ENCODE measurements at places on chromosomes 13 and 19.

- DNase-seq, result no peak
Measured at GRCh38 chr13:35292329-35292728, 184.2 kb downstream of the MAB21L1 start.

DNA sequence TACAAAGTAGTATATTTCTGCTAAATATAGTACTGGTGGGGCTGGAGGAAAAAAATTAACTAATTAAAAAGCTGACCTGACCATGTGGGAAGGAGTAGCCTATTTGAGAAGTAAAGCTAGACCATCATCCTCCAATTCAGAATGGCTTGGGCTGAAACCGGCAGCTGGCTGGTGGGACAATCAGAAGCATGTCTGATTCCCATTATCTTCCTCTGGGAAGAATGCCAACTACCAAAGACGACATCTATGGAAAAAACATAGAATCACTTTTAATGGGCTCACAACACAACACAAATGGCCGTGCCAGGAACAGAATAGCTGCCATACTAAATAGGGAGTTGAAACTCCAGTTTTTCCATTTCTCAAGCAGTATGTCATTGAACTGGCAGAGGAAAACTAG is 120.4 kb upstream of the FREM2 start:
- DNase-seq, result no peak

GRCh38 chr13:21138561-21138960 is 37.8 kb downstream of the SKA3 start:
- DNase-seq, result no peak

- DNase-seq, result no peak
Measured at GRCh38 chr13:111292710-111293485, 27.5 kb upstream of the TEX29 start.

DNA sequence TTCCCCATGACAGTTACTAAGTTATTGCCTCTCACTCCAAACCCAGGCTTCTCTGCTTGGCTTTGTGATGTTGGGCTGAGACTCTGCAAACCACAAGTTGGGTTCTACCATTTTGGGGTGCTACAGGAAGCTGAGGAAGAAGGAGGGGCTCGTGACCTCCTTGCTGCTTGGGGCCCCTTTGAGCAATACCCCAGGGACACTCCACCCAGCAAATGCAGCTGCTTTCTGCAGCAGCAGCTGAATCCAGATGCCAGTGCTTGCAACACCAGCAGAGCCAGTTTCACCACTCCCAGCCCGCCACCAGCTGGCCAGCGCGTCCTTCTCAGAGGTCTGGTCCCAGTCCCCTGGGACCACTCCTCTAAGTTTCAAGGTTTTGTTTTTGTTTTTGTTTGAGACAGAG is 22.0 kb upstream of the UBAC2 start:
- no peak for DNase-seq

GRCh38 chr19:53868892-53869804 is 1.5 kb downstream of the MYADM start:
- DNase-seq, result no peak

DNA sequence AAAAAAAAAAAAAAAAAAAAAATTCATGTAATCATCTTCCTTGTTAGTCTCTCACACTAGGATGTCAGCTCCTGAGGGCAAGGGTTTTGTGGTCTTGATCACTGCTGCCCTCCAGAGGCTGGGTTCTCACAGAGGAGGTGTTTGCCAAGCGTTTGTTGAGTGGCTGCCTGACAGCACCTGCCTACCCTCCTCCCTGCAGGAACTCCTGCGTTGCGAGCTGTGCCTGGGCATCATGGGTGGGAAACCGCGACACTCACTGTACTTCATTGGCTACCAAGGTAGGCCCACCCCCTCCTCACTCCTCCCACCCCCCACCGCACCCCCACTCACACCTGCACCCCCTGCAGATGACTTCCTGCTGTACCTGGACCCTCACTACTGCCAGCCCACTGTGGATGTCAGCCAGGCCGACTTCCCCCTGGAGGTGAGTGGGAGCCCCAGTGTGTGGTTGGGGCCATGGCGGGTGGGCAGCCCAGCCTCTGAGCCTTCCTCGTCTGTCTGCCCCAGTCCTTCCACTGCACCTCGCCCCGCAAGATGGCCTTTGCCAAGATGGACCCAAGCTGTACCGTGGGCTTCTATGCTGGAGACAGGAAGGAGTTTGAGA is 8.1 kb downstream of the ATG4D start:
- no peak for DNase-seq

GRCh38 chr13:93539914-93540313 is 313.3 kb downstream of the GPC6 start:
- DNase-seq, result no peak
